ENCODE measurements at places on chromosomes 5 and 9.

DNA sequence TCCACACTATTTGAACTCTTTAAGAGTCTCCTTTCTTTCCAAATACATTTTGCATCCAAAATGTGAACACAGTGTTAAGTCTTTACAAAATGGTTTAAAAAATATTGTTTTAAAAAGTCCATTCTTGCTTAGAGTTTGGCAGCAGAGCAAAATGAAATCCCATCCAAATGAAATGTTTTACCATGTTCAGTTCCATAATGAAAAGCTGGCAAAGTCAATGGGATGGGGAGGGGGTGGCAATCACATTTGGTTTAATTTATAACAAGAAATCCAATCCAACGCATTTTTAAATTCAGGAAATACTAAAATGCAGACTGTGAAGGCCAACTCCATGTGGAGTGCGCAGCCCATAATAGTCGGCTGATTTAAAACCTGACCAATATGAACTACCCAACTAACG, 39.4 kb downstream of the MRPL36 start:
- no peak for DNase-seq

- peak; percentile 28 for DNase-seq
Observed at GRCh38 chr5:126449751-126450271, 26.6 kb downstream of the GRAMD2B start.

DNA sequence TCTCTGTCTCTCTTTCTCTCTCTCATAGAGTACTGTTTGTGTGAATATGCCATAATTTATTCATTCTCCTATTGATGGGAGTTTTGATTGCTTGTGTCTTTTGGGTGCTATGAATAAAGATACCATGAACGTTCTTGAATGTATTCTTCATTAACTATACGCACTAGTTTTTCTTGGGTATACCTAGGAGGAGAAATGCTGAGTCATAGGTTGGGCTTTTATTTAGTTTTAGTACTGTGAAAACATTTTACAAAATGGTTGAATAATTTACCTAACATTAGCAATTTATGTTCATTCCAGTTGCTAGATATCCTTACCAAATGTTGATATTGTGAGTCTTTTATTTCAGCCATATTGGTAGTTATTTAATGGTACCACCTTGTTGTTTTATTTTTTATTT, 192.5 kb downstream of the NPR3 start:
- no peak for DNase-seq

- no peak for DNase-seq
Observed at GRCh38 chr5:136594416-136594815, 229.1 kb upstream of the TRPC7 start.

GRCh38 chr5:159342840-159343239, 12.6 kb upstream of the IL12B start:
- DNase-seq, result no peak

- DNase-seq, result no peak
Observed at GRCh38 chr5:59769041-59769360, 124.5 kb downstream of the PDE4D start.

GRCh38 chr5:110663525-110663924, 62.9 kb downstream of the TMEM232 start:
- peak; percentile 35 for DNase-seq

DNA sequence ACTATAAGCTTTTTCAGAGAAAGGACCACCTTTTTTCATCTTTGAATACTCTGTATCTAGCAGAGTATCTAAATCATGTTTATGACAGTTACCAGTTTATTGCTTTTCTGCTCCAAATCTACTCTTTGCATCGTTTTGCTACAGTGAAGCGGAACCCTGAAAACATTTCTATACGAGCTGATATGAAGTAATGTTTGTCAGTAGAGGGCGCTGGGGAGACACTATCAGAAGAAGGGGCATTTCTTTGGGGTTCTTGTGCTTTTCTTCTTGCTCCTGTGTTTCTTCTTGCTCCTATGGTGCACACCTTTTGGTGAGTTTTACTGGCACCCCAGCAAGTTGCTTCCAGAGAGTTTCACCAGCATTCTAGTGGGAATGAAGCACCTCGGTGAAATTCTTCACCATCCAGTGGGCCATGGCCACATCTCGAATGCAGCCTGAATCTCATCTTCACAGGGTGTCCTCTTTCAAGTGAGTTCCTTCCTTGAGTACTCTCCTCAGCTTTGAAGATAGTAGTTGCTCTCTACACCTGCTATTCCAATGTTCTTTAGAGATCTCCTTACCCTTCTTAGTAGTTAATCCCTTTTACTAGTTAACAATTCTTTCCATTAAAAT, 98.4 kb downstream of the FGF1 start:
- DNase-seq, result no peak

- no peak for DNase-seq
Observed at GRCh38 chr5:180494510-180495181, 467 bp downstream of the CNOT6 start.

GRCh38 chr5:153960269-153961215, 78.2 kb downstream of the FAM114A2 start:
- DNase-seq, result no peak

- no peak for DNase-seq
Observed at GRCh38 chr9:18707489-18708205, 233.7 kb downstream of the ADAMTSL1 start.

DNA sequence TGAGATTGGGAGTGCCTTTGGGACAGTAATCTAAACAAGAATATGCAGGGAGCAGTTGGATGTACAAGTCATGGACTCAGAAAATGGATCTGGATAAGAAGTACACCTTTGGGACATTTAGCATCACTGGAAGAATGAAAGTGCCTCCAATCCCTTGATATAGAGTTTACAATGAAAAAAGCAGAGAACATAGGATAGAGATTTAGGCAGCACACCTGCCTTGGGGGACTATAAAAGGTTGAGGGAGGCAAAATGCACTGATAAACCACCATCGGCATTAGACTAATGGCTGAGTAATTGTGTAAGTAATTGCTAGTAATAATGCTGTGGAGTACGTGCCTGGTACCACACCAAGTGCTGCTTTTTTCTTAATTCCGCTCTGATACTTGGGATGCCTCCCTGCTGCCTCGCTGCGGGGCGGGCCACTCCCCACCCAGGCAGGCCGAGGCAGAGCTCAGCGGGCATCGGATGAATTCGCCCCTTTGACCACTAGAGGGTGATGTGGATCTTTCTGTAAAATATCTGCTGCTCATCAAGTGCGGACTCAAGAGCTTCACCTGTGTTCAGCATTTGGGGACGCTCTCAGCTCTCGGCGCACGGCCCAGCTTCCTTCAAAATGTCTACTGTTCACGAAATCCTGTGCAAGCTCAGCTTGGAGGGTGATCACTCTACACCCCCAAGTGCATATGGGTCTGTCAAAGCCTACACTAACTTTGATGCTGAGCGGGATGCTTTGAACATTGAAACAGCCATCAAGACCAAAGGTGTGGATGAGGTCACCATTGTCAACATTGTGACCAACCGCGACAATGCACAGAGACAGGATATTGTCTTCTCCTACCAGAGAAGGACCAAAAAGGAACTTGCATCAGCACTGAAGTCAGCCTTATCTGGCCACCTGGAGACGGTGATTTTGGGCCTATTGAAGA, 99.9 kb downstream of the ANKRD18B start:
- peak; percentile 69 for DNase-seq

- DNase-seq, result no peak
Observed at GRCh38 chr9:110969971-110970386, 68.3 kb downstream of the LPAR1 start.

GRCh38 chr9:14912859-14913258, 2.6 kb upstream of the FREM1 start:
- DNase-seq, result no peak

GRCh38 chr5:95864944-95865504, 42.5 kb upstream of the GLRX start:
- no peak for DNase-seq

- no peak for DNase-seq
Observed at GRCh38 chr9:7237473-7238246, 479.9 kb downstream of the KDM4C start.

DNA sequence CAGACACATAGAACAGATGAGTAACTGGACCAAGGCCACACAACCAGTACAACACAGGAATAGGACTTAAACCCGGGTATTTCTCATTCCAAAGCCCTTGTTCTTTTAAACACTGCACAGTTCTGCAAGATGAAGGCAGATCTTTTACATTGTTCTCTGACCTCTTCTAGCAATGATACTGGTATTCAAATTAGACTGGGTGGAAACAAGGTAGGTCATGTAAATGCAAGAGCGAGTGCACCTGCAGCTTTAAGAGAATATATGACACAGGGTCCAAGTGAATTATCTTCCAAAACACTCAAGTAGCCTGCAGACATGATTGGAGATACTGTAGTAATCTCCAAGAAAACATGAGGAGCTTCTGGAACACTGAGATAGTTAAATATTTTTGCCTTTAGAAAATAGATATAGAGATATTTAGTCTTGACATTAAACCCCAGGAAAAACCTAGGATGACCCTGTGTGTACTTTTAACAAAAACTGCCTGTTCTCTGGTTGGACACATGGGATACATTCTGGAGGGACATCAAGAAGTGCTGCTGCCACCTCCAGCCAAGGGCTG, 130.6 kb upstream of the EPB41L4A start:
- DNase-seq, result no peak

DNA sequence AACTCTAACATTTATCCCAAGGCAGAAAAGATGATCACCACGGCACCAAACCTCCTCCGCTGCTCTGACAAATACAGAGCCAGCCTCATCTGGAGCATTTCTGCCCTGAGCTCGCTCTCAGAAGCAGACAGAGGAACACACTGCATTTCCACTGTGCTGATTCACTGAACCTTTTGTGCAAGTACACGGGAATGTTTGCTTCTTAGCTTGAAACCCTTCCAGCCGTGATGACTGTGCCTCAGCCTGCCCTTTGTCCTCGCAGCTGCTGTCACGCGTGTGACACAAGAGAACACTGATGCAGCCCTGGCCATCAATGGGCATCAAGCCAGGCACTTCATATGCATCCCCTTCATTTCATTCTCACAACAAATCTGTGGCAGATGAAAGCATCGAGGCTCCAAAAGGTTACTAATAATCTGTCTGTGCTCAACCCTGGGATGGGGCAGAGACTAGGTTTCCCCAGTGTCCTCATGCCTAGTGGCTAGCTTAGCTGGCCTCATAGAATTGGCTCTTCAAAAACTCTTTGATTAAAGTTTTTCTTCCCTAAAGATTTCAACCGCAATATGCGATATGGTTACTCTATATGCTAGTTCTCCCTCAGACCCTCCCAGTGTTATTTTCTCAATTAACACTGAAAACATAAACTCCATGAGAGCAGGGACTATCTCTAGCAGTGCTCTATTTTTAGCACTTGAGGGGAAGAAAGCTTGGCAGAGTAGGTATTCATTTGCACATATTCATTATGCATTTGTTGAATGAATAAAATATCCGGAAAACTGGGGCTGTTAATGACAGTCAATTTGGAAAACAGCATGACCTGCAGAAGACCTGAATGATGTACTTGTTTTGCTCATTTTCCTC, 7.3 kb downstream of the CDC14B start:
- DNase-seq, result no peak

DNA sequence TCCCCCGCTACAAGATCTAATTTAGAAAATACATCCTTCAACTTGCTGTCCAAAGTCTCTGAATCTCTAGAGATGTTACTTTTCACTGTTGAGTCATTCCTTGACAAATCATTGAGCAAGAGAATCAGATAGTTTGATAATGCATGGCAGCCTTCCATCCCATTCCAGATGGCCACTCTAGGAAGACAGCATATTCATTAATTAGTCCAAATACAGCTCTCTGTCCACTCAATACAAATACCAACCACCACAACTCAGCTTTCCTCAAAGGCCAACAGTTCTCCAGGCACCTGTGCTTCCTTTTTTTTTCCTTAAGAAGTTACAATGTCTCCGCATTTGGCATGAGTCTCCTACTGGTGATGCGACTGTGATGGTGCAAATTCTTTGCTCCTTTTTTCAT, 72.3 kb downstream of the DROSHA start:
- DNase-seq, result no peak

- DNase-seq, result no peak
Observed at GRCh38 chr9:17005056-17005823, 129.6 kb upstream of the CNTLN start.

DNA sequence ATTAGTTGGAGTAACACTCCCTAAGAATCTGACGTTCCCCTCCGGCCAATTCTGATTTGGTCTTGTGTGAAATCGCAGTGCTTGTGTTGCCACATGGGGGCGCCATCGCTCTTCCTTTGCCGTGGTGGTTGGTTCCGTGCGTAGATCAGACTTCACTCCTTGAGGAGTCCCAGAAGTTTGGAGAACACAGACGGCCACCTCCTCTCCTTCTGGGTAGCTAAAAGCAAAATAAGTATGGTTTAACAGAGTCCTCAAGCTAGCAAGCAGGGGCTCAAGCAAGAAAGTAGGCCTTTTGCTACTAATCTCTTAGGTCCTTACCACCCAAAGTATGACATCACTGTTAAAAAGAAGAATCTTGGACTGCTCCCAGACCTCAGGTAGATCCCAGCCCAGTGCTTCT, 59.5 kb downstream of the HSPA4 start:
- DNase-seq, result peak; percentile 75

GRCh38 chr9:4857163-4857810, 64.5 kb downstream of the RCL1 start:
- DNase-seq, result no peak

DNA sequence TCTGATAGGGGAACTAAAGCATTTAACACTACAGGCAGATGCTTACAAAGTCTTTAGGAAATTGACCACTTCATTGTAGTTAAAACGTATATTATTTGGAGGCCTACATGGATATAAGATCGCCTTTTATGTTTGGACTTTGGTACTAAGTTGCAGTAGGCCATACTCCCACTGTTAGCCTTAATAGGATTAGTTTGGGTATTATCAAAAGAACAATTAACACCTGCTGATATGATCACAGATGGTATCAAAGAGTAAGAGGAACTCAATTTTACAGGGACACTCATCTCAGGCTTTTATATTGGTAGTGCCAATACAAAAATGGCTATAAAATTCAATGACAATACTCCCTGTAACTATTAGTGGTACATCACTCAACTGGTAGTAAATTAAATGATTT, 1183.0 kb downstream of the MAT2B start:
- no peak for DNase-seq

DNA sequence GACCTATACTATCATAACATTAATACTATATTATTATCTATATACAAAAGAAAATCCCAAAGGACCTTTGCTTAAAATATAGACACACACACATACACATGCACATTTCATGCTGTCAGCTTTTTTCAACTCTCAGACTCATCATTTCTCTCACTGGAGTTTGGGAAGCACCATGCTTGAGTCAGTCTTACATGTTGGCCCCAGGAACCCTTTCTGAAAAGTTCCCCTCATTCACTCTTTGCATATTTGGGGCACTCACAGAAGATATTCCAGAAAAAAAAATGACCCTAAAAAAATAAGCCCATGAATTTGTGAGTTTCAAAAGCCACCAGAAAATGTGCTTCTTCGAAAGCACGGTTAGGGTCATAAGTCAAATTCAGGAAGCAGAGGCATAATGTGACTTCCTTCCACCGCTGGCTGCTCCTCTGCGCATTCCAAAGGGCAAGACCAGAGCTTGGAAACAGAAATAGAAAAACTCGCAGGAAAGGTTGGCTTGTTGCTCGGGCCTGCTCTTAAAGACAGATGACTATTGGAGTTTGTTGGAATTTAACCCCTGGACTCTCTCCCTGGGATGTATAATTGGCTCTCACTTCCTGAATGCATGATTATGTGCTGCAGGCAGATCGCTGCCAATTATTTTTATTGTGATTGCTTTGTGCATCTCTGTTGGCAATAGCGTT, 129.7 kb upstream of the IQGAP2 start:
- DNase-seq, result no peak

Data from stimulated activated naive B cell treated with anti-CD40 and anti-IgM and Interleukin-4, amounts not matched to agents 10 μg/mL and 1 μg/mL and 100 μg/mL, for 72 hours (primary cell).